NCI-H1417 (cell line): ENCODE measurements at places on chromosomes 16 and 17.
A peak's percentile ranks its signal among the peaks of the same experiment; 100 is the strongest.

DNA sequence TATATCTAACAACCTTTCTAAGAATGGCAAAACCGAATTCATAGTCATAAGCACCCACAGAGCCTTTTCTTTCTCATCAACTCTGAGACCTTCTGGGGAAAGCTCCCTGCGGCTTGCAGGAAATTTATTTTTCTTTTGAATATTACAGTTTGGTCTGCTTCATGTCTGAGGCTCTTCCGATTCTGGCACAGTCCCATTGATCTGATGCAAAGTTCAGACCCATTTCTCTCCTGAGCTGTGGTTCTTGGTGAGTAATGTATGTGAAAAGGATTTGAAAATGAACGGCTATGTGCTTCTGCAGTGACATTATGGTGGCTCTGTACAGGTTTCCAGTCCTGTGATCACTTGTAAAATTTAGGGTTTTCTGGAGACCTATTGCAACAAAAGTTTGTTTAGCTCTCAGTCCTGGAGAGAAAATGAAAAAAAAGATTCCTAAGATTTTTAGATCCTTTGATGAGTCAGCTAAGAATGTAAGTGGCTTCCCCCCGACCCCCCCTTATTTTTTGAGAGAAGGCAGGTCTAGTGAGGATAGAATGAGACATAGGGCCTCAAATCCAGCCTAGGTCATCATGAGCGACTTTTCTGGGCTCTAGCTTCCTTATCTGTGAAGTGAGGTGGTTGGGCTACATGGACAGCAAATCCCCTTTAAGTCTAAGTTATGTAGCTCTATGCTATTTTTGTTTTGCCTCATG lies 4.6 kb downstream of the GAN start:
- no peak for DNase-seq

DNA sequence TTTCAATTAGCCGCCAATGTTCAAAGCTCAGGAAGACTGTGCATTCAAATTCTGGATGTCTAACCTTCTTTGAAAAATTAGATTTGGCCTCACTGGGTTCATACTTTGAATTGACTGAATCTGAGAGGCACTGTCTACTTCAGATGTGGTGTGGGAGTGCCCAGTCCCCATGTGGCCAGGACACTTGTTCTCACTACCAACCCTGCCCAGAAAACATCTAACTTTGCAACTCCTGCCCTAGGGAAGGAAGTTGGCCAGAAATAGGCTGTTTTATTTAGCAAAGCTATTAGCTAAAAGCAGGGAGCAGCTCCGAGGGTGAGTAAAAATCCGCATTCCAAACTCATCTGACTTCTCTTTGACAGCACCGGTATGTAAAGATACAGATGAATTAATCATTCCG lies 86.3 kb downstream of the XYLT1 start:
- no peak for DNase-seq

- DNase-seq: peak; percentile 78
Observed at GRCh38 chr16:2471016-2471652, at the start of gene NTN3. TSS of gene NTN3 (plus strand) at chr16:2471297. CDS start at chr16:2471702, 405 bp downstream.

- no peak for DNase-seq
Observed at GRCh38 chr17:7655541-7655840, 4.8 kb downstream of the ATP1B2 start.

DNA sequence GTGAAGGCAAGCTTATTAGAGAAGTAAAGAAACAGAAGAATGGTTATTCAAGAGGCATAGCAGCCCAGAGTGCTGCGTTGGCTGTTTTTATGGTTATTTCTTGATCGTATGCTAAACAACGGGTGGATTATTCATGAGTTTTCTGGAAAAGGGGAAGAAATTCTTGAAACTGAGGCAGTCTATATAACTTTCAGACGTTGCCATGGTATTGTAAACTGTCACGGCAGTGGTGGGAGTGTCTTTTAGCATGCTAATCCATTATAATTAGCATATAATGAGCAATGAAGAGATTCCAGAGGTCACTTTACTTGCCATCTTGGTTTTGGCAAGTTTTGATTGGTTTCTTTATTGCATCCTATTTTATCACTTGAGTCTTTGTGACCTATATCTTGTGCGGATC lies 17.4 kb upstream of the MILR1 start:
- no peak for DNase-seq

GRCh38 chr16:27646806-27647205 lies 96.9 kb downstream of the KATNIP start:
- DNase-seq: no peak

DNA sequence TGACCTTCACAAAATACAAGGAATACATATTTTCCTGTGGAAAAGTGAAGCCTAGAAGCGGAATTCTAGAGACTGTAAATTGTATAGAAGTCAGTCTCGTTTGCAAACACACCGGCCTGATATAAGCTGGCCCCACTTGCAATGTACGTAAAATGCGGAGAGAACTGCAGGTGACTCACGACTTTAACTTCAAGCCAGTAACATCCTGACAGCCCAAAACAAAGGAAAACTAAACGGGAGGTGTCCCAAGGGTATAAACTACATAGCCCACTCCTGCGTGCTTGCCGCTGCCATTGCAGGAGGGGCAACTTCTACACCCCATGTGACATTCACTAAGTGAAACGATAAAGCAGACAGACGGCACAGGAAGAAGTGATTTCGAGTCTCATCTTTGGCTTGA lies 101.6 kb downstream of the CYTH1 start:
- DNase-seq: no peak

- no peak for DNase-seq
Observed at GRCh38 chr16:18047761-18048160, 288.8 kb downstream of the NPIPA8 start.

- DNase-seq: peak; percentile 85
Observed at GRCh38 chr16:11667824-11668622, at the start of gene SNN. TSS of gene SNN (plus strand) at chr16:11668455. CDS start at chr16:11676060, 7,605 bp downstream.

DNA sequence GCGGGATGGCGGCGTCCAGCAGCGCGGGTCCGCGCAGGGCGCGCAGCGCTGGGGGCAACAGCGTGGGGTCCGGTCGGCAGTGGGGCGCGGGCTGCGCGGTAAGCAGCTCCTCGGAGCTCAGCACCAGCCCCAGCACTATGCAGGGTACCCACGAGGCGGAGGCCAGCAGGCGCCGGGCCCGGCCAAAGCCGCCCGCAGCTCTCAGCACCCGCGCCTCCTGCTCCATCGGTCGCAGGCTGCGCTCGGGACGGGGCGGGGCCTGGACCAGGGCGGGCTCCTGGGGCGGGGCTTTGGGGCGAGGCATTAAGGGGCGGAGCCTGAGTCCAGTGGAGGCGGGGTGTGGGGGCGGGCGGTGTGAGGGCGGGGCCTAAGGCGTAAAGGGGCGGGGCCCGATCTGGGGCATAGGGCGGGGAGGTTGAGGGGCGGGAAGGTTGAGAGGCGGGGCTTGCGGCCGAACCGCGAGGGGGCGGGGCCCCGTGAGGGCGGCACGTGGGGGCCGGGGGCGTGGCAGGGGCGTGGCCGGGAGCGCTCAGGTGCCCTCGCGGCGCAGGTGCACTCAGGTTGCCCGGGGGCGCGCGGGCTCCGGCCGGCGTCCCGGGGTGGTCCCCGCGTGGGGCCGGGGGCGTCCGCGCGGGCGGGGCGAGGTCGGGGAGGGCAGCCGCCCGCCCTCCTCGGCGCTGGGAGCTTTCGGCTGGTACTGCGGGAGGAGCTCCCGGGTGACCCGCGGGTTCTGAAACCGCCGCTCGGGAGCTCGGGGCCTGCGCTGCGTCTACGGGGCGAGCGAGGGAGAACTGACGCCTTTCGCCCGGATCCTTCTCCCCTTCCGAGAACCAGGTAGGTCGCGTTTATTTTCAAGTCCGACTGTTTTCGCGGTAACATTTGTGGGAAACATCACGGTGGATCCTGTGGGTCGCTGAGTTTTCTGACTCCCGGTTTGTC lies 1.4 kb upstream of the SLC22A31 start:
- peak; percentile 80 for DNase-seq

DNA sequence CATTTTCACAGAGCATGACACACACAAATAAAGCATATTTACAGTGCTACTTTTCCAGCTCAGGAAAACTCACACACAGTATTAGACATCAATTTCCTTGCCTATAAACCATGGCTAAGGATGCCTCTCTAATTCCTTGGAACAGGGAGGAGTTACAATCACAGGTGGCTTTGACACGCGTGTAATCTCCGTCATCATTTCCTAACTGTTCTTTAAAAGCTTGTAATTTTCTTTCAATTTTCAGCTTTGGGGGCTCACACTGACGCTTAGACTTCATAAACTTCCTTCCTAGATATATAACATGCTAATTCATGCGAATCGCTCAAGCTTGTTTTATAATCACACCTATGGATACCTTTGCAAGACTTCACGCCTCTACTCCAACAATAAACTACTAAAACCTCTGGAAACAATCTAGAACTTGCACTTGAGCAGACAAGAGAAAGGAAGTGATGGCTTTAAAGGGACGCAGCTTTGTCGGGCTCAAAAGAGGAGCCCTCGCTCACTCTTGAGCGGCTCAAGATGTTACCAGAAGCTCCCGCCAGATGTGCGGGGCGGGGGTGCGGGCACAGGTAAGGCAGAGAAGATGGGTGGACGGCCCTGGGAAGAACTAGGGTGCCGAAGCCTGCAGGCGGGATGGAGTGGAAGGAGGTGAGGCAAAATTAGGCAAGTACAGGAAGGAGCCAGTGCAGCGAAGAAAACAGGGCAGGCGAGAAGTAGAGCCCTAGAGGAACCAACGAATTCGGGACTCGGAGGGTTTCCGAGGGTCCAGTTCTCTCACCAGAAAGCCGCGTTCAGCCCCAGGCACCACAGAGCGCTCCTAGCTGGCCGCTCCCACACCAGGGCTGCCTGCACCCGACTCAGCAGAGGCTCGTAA lies 631 bp downstream of the RETREG3 start:
- peak; percentile 69 for DNase-seq

DNA sequence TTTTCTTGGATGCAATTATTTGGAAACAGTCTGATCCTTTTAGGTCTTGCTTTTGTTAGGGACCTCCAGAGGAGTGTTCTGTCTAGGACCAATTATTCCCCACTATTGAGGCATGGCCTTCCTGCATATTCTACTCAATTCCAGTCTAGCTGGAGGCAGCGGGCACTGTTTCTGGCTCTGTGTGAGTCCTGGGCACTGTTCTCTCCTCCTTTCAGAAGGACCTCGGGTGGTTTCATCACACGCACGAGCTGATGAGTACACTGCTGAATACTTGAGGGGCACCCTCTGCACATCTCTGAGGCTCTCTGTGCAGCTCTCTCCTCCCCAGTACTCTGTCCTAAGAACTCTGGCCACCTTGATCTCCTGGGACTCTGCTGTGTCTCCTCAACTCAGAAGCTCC lies 30.7 kb downstream of the DYNLL2 start:
- no peak for DNase-seq

GRCh38 chr16:29876217-29876593 lies 13.2 kb upstream of the CDIPT start:
- DNase-seq: no peak
